ENCODE measurements at places on chromosomes 5 and 9. TPM values are rescaled to one million over a fixed set of nuclear protein-coding genes. Genes with fewer than 3 reads are reported as not detected.

DNA sequence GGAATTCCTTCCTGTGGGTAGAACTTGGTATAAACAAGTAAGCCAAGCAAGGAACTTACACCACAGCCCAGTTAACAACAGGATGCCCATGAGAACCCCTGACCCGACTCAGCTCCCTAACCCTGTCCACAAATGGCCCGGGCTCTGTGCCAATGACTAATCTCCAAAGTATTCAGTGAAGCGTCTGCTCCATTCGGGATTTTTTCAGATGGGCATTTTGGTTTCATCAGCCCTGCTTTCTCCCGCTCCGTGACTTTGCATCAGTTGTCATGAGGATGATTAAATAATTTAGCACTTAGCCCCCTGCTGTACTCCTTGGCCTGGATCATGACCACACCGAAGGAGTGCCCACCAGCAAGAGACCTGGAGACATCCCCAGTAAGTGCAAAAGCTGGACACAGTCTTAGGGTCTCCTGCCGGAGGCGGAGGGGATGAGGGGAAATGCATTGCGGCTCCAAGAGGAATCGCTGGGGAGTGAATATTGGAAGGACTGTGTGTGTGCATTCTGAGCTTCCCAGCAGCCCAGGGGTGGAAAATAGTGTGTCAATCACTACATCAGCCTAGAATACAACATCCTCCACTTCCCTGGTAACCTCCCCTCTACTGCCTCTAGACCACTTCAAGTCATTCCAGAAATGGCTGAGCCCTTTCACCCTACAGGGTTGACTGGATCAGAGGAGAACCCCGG lies 41.4 kb upstream of the DNAH5 start:
- DNase-seq: no peak

GPR151 gene
- polyA plus RNA-seq: not detected

DNA sequence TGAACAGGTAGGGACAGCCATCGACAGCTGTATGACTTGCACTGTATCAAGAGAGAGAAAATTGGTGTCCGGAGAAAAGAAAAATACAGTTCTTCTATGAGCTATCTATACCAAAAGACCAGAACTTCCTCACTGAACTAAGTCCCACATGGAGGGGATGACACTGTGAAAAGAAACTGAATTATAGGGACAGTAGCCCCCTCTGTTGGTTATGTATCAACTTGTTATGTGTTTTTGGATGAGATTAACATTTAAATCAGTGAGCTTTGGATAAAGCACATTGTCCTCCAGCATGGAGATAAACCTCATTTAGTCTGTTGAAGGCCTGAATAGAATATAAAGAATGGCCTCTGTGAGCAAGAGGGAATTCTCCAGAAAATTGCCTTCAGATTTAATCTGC lies 176.6 kb upstream of the SH3GL2 start:
- DNase-seq: no peak

DNA sequence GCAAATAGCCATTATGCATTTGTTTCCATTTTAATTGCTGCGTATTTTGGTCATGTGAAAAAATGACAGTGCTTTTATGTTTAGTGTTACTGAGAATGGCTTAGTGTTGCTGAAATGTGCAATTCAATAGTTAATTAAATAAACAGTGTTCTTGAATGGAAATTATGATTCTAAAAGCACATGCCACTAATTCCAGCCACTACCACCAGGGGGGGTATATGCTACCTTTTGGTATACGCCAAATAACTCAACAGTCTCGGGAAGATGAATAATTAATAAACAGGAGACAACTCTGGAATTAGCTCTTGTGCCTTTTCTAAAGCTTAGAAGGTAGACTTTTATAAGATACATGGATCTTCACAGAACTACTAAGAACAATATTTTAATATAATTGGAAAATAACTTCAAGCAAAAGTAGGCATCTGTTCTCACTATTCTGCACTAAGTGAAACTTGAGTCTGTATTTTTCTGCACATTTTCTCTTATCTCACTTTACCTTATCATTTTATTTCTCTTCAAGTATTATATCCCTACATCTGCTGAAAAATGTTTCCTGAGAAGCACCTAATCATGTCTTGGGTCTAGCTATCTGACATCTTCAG lies 83.5 kb upstream of the MINAR2 start:
- no peak for DNase-seq

DNA sequence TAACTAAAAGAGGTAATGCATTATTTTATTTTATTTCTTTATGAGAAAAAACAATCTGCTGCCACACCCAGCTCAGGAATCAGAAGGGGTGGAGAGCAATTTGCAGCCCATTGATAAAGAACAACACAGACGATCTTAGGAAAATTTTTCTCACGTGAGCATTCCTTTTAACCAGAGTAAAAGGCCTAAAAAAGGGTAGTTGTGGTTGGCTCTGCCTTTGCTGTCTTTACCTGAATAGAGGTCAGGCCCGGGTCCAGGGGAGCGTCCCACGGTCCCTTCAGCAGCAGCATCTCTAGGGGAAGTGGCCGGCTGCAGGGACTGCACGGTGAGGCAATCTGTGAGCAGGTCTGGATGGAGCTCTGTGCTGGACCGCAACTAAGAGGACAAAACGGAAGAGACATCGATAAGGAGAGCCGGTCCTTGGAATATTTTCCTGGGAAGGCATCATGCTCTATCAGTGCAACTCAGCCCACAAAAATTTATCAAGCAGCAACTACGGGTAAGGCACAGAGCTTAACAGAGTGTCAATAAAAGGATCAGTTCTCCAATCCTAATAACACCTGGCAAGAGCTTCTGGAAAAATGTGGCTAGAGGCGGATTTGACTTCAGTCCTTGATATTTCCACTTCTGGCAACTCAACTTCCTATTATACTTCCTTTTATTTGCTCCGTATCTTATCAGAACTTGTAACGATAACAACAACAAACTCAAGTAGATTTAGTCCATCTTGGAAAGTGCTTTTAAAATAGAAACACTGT lies 372.8 kb upstream of the RFX3 start:
- DNase-seq: no peak

TAF11L11 gene
- not detected for polyA plus RNA-seq

GRCh38 chr5:126948453-126948852 lies 81.9 kb downstream of the MARCHF3 start:
- DNase-seq: no peak

NCS1 gene
- 24.2 TPM for polyA plus RNA-seq

GRCh38 chr5:102853680-102854079 lies 98.6 kb downstream of the PAM start:
- DNase-seq: no peak

DNA sequence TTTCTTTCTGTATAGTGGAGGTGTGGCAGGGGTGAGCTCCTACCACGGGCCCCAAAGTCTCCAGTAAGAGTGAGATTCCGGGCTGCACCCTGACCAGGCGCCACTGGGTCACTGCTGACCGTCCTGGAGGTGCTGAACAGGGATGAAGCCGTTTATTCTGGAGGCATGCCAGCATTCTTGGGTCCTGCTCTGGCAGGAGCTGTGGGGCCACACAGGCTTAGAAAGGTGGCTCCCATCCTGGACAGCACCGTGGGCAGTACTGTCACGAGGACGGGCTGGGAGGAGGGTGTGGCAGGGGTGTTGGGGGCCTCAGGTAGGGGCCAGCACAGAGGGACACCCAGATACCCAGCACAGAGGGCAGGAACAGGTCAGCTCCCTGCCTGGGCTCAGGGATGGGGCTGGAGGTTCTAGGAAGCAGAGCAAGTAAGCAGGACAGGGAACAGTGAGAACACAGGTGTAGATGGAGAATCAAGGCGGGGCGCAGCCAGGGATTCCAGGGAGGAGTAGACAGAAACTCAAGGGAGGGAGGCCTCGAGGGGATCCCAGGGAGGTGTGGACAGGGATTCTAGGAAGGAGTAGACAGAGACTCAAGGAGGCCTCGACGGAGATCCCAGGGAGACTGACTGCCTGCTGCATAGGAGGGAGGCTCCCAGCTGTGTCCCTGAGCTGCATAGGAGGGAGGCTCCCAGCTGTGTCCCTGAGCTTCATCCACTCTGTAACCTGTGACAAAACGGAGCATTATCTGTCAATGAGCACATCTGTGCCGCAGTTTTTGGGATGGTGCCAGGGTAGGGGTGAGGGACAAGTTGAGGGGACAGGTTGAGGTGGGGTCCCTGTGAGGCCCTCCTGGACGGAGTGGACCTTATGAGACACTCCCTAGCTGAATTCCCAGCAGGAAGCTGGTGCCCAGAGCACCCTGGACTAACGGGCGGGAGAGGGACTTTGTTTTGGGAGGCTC lies 1.1 kb upstream of the PLEKHG4B start:
- no peak for DNase-seq

- DNase-seq: no peak
Measured at GRCh38 chr5:145292278-145292677, 542.9 kb downstream of the PRELID2 start.

DNA sequence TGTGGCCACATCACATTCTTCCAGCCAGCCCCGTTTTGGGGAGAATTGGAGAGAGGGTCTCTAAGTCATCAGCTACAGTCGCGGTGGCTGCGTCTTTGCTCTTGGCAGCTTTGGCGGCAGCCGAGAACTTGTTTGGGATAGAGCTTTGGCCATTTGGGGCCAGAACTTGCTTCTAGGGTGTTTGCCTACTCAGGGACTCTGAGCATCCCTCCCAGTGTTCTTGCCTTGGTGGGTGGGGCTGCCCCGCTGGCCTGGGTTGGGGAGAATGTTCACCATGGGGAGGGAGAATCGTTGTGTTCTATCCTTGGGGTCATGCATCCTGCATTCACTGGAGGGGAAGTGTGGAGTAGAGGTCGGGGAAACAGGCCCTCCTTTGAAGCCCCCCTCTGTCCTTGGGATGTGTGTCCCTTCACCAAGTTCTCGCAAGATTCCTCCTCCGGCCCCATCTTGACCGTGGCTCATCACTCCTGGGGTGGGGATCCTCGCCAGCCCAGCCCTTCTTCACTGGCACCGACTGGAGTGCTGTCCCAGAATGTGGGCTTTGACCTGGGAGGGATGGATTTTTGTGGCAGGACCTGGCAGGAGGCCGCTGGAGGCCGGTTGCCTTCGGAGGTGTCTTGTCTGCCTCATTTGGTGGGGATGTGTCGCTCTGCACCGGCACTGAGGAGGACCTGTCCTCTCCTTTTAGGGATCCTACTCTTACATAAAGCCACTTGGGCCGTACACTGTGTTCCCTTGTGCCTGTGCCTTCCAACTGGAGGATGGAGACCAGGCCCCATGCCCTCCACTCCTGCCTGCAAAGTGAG lies 3.5 kb downstream of the PHF2 start:
- no peak for DNase-seq

Data from left kidney (tissue), 8 donors.